ENCODE measurements at places on chromosomes 5 and 9.

- DNase-seq: no peak
Observed at GRCh38 chr5:154331232-154331631, 114.6 kb upstream of the SAP30L start.

- DNase-seq: peak; percentile 0
Observed at GRCh38 chr5:116859666-116860320, 285.2 kb upstream of the SEMA6A start.

GRCh38 chr5:575636-576035 lies 36.5 kb upstream of the CEP72 start:
- DNase-seq: no peak

GRCh38 chr5:173582216-173583111 lies 34.0 kb downstream of the BOD1 start:
- DNase-seq: peak; percentile 43

DNA sequence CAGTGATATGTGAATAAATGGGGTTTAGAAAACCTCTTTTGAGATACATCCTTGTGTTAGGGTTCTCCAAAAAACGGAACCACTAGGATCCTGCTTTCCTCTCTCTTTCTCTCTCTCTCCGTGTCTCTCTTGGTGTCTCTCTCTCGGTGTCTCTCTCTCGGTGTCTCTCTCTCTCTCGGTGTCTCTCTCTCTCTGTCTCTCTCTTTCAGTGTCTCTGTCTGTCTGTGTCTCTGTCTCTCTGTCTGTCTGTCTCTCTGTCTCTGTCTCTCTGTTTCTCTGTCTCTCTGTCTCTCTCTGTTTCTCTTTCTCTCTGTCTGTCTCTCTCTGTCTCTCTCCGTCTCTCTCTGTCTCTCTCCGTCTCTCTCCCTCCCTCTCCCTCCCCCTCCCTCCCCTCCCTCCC lies 7.8 kb upstream of the TEX48 start:
- no peak for DNase-seq

- DNase-seq: peak; percentile 86
Observed at GRCh38 chr5:67287510-67288268, 91.1 kb upstream of the CD180 start.

GRCh38 chr9:133234577-133235322 lies 25.7 kb upstream of the OBP2B start:
- no peak for DNase-seq

- DNase-seq: peak; percentile 48
Observed at GRCh38 chr9:32581512-32582143, 8.7 kb upstream of the NDUFB6 start.

GRCh38 chr9:128419061-128419925 lies 1.4 kb upstream of the CERCAM start:
- peak; percentile 34 for DNase-seq

- peak; percentile 54 for DNase-seq
Observed at GRCh38 chr5:68071736-68072135, 143.8 kb upstream of the PIK3R1 start.

DNA sequence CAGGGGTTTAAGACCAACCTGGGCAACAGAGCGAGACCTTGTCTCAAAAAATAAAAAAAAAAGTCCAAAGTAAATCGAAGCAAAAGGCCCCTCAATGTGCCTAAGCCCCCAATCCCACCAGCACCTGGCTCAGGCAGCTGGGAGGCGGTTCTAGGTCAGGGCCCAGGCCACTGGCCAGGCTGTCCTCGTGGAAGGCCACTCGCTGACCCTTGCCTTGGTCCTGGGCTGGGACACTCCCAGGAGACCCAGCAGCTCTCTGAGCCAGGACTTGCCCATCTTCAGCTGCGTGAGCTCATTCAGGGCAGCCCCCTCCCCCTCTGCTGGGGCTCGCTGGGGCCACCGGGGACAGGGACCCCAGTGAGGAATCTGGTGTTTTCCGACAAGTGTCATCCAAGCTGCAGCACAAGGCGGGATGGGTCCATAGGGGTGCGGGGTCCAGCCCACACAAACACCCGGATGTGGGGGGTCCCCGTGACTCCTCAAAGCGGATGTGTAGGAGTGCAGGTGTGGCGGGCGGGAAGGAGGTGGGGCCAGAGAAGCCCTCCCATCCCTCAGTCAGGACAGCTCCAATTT lies 4.0 kb downstream of the AGPAT2 start:
- DNase-seq: no peak

DNA sequence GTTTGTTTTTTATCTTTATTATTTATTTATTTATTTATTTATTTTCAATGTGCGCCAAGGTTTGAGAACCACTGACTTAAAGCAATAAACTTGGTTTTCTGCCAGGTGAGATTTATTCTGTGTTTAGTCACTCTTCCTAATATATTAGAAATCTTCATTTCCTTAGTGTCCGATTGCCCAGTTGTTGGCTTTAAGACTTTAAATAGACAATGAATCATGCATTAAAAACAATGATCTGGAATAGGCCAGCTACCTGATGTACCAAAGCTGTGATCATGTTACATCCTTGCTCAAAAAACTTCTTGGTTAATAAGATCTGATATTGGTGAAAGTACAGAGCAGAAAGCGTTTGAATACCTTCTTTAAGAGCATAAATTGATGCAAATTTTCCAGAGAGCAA lies 52.1 kb upstream of the ERBIN start:
- peak; percentile 59 for DNase-seq

DNA sequence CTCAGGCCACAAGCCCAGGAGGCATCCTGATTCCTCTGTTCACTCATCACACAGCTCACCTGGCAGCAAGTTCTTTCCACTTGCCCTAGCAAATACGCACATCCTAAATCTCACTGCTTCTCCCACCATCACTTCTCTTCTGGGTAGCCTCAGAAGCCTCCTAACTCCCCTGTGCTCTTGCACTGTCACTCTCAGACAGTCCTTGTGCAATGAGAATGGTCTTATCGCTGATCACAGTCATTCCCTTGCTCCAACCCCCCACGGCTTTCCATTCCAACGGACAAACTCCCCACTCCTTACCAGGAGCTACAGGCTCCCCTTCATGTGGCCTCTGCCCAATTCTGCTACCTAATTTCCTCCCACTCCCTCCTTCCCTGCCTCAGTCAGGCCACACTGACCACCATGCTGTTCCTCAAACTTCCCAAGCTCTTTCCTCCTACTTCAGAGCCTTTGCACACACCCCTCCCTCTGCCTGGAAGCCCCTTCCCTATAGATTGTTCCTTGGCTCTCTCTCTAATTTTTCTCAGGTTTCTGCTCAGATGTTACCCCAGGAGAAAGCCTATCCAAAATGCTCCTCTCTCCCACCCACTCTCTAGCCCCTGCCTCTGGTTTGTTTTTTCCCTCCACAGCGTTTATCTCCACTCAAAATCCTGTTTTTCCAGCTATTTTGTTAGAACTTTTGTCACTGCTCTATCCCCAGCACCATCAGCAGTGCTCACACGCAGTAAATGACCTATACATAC lies 34.1 kb upstream of the TNFAIP8 start:
- DNase-seq: no peak

DNA sequence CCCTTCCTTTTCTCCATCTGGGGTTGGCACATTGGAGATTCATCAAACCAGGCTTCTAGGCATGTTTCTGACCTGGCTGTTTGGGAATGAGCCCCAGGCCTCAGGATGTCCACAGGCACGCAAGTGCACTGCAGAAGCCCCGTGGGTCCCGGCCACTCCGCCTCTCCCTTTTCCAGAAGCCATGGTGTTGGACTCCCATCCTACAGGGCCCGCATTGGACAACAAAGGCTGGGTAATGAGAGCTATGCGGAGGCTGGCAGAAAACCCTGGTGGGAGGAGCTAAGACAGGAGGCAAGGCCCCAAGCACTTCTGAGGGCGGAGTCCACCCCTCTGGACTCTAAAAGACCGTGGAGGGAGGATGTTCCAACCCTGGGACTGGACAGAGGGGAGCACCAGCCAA lies 160.6 kb downstream of the OLFM1 start:
- DNase-seq: no peak

DNA sequence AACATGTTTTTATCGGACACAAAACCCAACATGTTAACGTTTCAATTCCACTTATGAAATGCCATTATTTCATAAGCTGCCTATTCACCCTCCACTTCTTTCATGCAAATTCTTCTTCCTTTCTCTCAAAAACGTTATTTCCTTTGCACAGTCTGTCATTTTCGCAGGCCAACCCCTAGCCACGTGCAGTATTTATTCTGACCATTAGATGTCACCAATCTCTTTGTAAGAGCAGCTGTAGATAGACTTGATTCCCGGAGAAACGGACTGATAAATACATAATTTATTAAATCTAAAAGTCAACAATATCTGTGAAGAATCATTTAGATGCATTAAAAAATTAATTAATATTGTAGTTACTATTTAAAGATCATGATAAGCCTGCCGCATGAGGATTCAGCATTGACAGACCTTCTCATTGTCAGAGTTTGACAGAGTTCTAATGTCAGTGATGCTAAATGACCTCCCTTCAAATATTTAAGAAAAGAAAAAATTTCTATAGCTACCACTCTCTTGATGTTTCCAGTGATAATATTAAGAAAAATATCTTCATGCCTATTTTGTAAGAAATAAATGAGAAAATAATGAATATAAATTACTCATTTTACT lies 933.6 kb downstream of the CDH12 start:
- DNase-seq: peak; percentile 46

- DNase-seq: no peak
Observed at GRCh38 chr5:111775224-111775623, 18.2 kb upstream of the NREP start.

- DNase-seq: no peak
Observed at GRCh38 chr9:92147852-92148180, 32.6 kb upstream of the SPTLC1 start.

- DNase-seq: peak; percentile 45
Observed at GRCh38 chr5:65862384-65862783, 64.0 kb upstream of the ERBIN start.

- no peak for DNase-seq
Observed at GRCh38 chr9:129311643-129312042, 133.6 kb upstream of the IER5L start.

GRCh38 chr9:70488793-70489105 lies 74.3 kb upstream of the KLF9 start:
- DNase-seq: peak; percentile 24

DNA sequence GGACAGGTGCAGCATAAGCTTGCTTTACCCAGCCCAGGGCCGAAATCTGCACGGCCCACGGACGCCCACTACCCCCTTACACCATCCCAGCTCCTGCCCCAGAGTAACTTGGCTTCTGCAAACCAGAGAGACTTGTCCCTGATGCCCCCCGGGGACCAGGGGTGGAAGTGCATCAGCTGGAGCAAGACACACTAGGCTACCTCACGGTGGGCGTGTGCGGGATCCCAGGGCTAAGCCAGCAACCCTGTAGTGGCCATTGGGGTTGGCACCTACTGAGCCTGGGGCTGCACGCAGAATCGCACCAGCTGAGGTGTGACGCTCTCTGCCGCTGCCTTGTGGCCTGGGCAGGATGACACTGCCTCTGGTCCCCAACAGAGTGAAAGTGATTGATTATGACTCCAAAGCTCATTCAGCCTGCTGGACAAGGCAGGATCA lies 6.1 kb upstream of the ZNF79 start:
- DNase-seq: peak; percentile 19

GRCh38 chr5:128213340-128213739 lies 129.8 kb downstream of the SLC12A2 start:
- peak; percentile 66 for DNase-seq

DNA sequence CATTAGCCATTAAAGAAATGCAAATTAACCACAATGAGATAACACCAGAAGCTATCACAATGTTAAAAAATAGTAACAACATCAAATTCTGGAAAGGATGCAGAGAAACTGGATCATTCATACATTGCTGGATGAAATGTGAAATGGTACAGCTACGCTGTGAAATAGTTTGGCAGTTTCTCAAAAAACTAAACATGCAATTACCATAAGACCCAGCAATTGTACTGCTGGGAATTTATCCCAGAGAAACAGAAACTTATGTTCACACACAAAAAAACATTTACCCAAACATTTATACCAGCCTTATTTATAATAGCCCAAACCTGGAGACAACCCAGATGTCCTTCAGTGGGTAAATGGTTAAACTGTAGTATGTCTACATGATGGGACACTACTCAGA lies 592.9 kb downstream of the ZNF608 start:
- DNase-seq: no peak

GRCh38 chr9:25048098-25048724 lies 502.5 kb upstream of the IZUMO3 start:
- no peak for DNase-seq

DNA sequence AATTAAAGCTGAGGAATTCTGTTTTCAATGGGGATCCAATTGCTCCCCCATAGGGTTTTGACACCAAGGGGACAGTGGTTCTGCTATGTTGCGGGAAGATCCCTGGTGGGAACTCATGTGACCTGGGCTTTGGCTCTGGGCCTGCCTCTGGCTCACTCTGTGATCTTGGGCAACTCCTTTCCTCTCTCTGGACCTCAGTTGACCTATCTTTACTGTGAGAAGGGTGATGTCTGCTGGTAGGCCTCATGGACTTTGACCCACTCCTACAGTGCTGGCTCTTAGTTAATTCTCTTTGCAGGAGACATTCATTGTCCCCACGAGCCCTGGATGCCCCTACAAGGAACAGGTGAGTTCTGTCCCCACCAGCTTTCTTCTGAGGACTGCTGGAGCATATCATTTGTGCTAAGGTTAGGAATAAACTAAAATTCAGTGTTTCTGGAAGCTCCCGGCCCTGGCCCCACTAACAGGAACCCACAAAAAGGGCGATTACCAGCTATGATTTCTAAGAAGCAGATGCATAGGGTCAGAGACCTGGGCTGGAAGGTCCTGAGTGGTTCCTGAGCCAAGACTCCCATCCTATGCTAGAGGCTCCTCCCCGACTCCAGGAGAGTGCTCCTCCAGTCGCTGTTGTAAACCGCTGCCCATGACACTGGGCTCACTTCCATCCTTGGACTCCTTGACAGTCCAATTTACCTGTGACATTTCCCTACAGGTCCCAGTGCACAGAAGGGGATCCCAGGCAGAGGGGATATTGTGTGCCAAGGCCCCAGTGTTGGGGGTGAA lies 218.3 kb downstream of the PAX5 start:
- no peak for DNase-seq

GRCh38 chr5:98839469-98840383 lies 66.3 kb downstream of the RGMB start:
- peak; percentile 7 for DNase-seq

- no peak for DNase-seq
Observed at GRCh38 chr5:134964359-134965270, 3.1 kb upstream of the CATSPER3 start.

DNA sequence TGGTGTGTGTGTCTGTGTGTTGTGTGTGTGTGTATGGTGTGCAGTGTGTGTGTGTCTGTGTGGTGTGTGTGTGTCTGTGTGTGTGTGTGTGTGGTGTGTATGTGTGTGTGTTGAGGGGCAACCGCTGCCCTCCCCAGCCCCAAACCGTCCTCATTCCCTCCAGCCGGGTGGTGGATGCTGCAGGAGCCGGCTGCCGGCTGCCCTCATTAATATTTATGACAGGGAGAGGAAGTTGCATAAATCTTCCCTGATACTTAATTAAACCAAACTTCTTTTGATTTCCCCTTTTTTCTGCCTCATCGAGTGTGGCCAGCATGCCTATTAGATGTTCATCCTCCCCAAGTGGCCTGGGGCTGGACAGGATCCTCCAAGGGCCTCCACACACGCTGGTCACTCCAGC lies 121.4 kb upstream of the MVB12B start:
- DNase-seq: no peak
